HEK293T (cell line): ENCODE measurements at places on chromosomes 3 and 15.

- DNase-seq, result no peak
These were observed 111.2 kb downstream of the LSM3 start for GRCh38 chr3:14289590-14290461.

DNA sequence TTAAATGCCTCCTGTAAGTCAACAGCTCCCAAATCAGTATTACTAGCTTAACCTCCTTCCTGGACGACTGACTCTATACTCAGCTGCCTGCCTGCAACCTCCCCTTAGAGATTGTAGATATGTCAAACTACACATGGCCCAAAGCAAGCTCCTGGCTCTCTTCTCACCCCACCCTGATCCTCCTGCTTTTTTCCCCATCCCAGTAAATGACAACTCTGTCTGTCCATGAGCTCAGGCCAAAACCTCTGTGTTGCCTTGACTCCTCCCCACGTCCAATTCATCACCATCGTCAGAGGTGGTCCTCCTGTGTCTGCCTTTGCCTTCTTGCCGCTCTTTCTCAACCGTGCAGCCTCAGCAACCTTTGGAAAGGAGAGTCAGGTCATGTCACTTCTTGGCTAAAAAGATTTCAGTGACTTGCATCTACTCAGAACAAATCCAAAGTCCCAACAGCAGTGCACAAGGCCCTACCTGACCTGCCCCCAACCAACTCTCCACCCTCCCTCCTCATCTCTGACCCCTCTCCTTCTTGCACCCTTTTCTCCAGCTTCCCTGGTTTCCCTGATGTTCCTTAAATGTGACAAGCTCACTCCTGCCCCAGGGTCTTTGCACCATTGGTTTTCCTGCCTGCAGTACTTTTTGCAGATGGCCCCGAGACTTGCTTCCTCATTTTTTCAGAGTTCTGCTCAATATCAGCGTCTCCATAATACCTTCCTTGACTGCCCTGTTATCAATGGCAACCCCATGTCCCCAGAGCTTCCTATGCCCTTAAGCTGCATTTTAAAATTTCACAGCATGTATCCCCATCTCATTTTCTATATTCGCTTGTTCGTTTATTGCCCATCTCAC, 52.8 kb downstream of the LSM3 start:
- DNase-seq, result no peak

DNA sequence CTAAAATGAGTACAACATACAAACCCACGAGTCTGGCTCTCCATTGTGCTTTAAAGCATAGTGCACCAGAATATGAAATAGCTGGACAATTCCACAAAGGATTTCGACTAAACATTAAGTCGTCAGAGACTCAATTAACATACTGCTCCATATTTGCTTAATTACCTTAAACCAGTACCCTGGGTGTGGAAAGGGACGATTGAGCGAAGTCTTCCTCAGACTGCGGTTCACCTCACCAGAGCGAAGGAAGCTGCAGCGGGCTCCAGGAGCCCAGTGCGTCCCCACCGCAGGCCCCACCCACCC, 218 bp upstream of the TRPC1 start:
- DNase-seq, result no peak

GRCh38 chr3:183301937-183302580, 49.0 kb downstream of the B3GNT5 start:
- no peak for DNase-seq

- no peak for DNase-seq
These were observed 48.1 kb downstream of the BFSP2 start for GRCh38 chr3:133447750-133448477.

- DNase-seq, result no peak
These were observed 48.1 kb upstream of the EPHA3 start for GRCh38 chr3:89059211-89059925.

GRCh38 chr3:23319366-23320312, 116.5 kb downstream of the UBE2E2 start:
- no peak for DNase-seq

DNA sequence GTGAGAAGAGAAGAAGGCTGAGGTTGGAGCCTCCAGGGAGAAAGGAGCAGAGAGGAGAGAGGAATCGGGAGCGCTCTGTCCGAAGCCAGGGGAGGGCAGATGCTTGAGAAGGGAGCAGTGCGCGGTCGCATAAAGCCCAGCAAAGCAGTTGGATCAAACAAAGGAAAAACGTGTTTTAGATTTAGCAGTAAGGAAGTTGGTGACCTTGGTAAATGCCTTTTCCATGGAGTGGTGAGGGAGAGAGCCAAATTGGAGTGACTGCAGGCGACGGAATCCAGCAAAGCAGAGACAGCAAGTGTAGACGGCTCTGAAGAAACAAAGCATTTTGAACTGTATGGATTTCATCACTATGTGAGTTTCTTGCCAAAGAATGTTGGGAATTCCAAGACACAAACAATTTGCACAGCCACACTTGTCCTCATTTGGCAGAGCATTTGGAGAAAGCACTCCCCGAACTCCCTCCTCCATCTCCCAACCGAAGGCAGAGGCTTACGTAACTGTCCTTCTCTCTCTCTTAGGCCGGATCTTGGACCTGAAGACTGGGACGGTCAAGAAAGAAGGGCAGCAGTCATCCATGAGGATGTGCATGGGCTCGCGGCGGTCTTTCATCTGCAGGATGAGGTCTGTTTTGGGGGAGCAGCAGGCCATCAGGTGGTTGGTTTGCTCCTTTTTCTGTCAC, 103.6 kb downstream of the ARNT2 start:
- no peak for DNase-seq

DNA sequence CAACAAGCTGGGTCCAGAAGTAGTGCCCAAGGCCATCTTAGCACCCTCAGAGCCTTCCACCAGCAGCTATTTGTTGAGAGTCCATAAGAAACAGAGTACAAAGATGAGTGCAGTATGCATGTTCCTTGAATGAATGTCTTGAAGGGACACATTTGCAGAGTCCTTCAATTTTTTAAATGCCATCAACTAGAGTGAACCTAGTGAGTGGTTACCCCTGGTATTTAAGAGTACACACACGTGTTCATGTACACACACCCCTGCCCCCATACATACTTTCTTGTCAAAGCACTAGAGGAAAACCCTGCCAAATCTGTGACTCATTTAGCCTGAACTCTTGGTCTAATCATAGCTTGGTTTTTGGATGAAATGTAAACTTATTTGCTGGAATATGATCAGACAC, 84.5 kb upstream of the GALNT15 start:
- no peak for DNase-seq

- no peak for DNase-seq
These were observed 74.2 kb upstream of the BHLHE40 start for GRCh38 chr3:4904811-4905695.
